ENCODE measurements at places on chromosomes 4 and X. TPM values are rescaled to one million over a fixed set of nuclear protein-coding genes. Genes with fewer than 3 reads are reported as not detected.

Gene ATP2B3
- 0.11 TPM for total RNA-seq

Gene RHOH
- total RNA-seq: 5.5 TPM

Gene LDB2
- 0.82 TPM for total RNA-seq

Gene CTAG1A
- total RNA-seq: not detected

Gene GAB1
- total RNA-seq: 33.5 TPM

Gene ZBTB49
- total RNA-seq: 10.0 TPM

Gene SUV39H1
- total RNA-seq: 7.4 TPM

Gene BEND2
- total RNA-seq: not detected

Gene ATP8A1
- 13.7 TPM for total RNA-seq

Gene TKTL1
- total RNA-seq: not detected

Gene SLC6A8
- total RNA-seq: 52.2 TPM

Gene ATP7A
- 12.3 TPM for total RNA-seq

Gene SOX3
- 21.7 TPM for total RNA-seq

Gene AREG
- total RNA-seq: 2.2 TPM

Gene LUZP4
- total RNA-seq: not detected

Gene XG
- 1.2 TPM for total RNA-seq

Gene ZNF157
- 2.0 TPM for total RNA-seq

Gene TBC1D9
- total RNA-seq: 36.4 TPM

Gene COL4A5
- 276 TPM for total RNA-seq

Gene SSX4
- total RNA-seq: not detected

- no peaks in the 10 kb centered on the region for H3K27me3 ChIP-seq
- no peak overlapping the region for H3K27ac ChIP-seq
- H3K4me3 ChIP-seq: no peak overlapping the region
- peaks cover 4% of the 10 kb centered on the region for H3K36me3 ChIP-seq
- DNase-seq: no peak
Measured at GRCh38 chr4:150773729-150774449, 191.9 kb downstream of the MAB21L2 start.

- H3K36me3 ChIP-seq: no peaks in the 10 kb centered on the region
- no peaks in the 10 kb centered on the region for H3K27me3 ChIP-seq
- no peak overlapping the region for H3K4me3 ChIP-seq
- H3K27ac ChIP-seq: no peak overlapping the region
- DNase-seq: no peak
Measured at GRCh38 chrX:3184176-3184930, 143.1 kb downstream of the ARSF start.

GRCh38 chrX:46953137-46953527 lies 40.9 kb downstream of the JADE3 start:
- no peak overlapping the region for H3K4me3 ChIP-seq
- no peak for DNase-seq
- H3K4me1 ChIP-seq: peaks cover 31% of the 10 kb centered on the region
- peak overlapping the region; percentile 97 for H3K27ac ChIP-seq
- H3K27me3 ChIP-seq: no peaks in the 10 kb centered on the region

DNA sequence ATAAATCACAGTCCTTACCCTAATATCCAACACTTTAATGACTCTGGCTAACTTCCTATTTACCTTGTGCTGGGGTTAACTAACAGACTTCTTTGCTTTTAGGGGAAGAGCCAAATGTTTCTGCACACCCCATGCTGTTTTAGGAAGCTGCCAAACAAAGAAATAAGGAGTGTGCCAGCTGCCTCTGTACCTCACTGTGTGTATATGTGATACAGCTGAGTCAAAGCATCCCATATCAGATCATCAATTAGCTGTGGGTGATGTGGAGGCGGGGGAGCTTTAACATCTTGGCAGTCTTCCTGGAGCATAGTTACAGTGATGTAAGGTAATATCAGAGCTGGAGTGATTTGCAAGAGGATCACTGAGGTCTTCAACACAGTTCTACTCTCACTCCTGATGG lies 95.4 kb downstream of the COL25A1 start:
- no peaks in the 10 kb centered on the region for H3K4me1 ChIP-seq
- no peak overlapping the region for H3K27ac ChIP-seq
- H3K36me3 ChIP-seq: no peaks in the 10 kb centered on the region
- H3K27me3 ChIP-seq: no peaks in the 10 kb centered on the region
- no peak overlapping the region for H3K4me3 ChIP-seq

DNA sequence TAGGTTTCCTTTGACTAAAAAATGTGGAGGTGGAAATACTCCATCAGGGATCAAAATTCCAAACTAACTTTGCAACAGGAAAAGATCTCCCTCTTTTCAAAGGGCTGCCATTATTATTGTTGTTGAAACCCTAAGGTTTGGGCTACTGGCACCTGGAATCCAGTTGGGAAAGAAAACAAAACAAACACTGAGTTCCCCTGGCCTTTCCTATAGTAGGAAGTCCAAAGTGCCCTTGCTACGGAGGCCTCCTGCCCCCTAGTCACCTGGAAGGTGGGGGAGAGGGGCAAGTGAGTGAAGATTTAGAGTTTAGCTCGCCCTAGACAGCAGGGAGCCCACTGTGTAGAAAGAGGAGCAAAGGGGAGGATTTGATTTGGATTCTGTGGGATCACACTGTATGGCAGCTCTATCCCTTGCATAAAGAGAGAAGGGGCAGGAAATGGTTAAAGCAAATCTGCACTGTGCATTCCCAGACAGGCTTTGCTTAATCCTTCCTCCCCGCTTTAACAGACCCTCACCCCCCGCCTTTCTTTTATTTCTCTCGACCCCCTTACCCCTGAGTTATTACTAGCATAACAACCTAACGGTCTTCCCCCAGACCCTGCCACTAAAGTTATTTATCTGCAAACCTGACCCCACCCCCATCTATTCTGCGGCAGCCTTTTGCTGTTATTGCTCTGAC lies 627 bp upstream of the FAT4 start:
- H3K36me3 ChIP-seq: no peaks in the 10 kb centered on the region
- peak overlapping the region; percentile 91 for H3K4me3 ChIP-seq
- peaks cover 37% of the 10 kb centered on the region for H3K27me3 ChIP-seq
- DNase-seq: no peak
- peaks cover 18% of the 10 kb centered on the region for H3K4me1 ChIP-seq

DNA sequence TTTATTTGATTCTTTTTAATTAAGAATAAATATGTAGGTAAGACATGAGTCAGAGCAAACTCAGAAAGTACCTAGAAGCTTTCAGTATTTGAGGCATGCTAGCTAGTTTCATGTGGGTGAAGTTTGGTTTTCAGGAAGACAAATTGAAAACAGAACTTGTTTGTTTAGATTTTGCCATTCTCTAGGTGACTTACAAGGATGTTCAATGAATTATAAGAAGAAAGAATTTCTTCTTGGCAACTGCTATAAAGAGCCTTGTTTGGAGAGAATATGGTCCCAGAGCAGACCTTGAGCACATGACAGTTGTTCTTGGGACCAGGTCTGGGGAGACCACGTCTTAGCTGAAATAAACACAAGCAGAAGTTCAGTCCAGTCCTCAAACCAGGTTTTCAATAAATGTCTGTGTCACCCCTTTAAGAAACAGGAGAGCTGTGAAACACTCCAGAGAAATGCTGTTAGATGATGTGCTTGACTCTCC lies 38.0 kb upstream of the IL21 start:
- DNase-seq: no peak
- H3K27me3 ChIP-seq: no peaks in the 10 kb centered on the region
- no peaks in the 10 kb centered on the region for H3K36me3 ChIP-seq
- H3K4me1 ChIP-seq: peaks cover 6% of the 10 kb centered on the region
- H3K27ac ChIP-seq: no peak overlapping the region
- no peak overlapping the region for H3K4me3 ChIP-seq

DNA sequence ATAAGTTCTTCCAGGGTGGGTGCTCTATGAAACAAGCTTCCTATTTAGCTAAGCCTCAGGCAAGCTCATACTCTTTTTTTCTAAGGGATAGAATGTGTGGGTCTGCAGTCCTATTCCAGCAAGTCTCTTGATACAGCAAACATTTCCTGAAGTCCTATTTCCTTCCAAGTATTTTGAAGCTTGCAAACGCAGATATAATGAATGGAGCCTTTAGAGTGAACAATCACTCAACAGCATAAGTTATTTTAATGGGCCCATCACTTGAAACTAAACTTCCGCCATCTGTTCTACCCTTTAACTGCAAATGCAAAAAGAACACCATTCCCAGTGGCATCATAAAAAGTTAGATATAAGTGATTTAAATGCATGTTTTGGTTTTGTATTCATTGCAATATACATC lies 108.3 kb upstream of the TAPT1 start:
- peaks cover 4% of the 10 kb centered on the region for H3K27me3 ChIP-seq
- no peak overlapping the region for H3K27ac ChIP-seq
- H3K4me3 ChIP-seq: no peak overlapping the region

DNA sequence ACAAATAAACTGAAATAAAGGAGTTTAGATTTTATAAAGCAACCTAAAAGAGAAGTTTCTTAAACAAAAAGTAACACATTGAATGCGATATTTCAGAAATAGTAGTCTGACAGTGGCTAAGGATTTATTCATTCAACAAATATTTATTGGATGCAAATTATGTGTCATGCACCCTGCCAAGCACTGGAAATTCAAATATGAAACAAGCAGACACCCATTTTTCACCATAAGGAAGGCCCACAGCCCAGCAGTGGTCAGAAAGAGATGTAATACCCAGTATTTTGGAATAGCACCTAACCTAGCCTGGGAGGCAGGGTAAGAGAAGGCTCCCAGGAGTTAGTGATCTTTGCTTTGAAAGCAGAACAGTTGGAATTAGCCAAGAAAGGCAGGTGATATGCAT lies 855.1 kb upstream of the TENM3 start:
- no peaks in the 10 kb centered on the region for H3K27me3 ChIP-seq
- no peak overlapping the region for H3K27ac ChIP-seq
- no peaks in the 10 kb centered on the region for H3K4me1 ChIP-seq
- H3K4me3 ChIP-seq: no peak overlapping the region
- no peaks in the 10 kb centered on the region for H3K36me3 ChIP-seq

GRCh38 chr4:151582098-151582497 lies 173.1 kb downstream of the FHIP1A start:
- H3K4me1 ChIP-seq: peaks cover 8% of the 10 kb centered on the region
- H3K36me3 ChIP-seq: peaks cover 7% of the 10 kb centered on the region
- no peak for DNase-seq
- H3K27me3 ChIP-seq: no peaks in the 10 kb centered on the region
- no peak overlapping the region for H3K4me3 ChIP-seq
- H3K27ac ChIP-seq: peak overlapping the region; percentile 65

GRCh38 chr4:175125410-175126068 lies 207.4 kb downstream of the ADAM29 start:
- no peaks in the 10 kb centered on the region for H3K36me3 ChIP-seq
- H3K27ac ChIP-seq: no peak overlapping the region
- no peaks in the 10 kb centered on the region for H3K27me3 ChIP-seq
- H3K4me1 ChIP-seq: no peaks in the 10 kb centered on the region
- no peak overlapping the region for H3K4me3 ChIP-seq

GRCh38 chrX:46545111-46546005 lies at the start of gene ZNF674:
Gene ZNF674, minus strand, starts transcription at chrX:46545421. Its CDS starts 3,334 bp downstream, at chrX:46542087.
- H3K4me3 ChIP-seq: peak within 1 kb of the TSS; percentile 97
- peaks cover 7% of the 10 kb centered on the region for H3K36me3 ChIP-seq
- no peaks in the 10 kb centered on the region for H3K27me3 ChIP-seq
- peak; percentile 80 for DNase-seq

DNA sequence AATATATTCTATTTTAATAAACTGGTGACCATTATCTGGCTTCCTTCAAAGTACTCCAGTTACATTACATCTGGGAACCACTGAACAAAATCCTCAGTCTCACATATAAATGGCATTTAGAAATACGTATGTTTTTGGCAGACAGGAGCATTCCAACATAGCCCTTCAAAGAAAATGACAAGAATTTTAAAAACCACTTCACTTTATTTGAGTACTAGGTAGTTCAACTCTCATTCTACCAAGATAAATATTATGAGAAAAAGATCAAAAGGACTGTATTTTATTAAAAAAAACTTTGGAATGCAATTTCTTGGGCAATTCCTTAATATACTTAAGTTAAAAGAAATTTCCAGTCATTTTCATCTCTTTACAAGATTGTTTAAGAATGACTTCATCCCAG lies 17.6 kb downstream of the TNIP3 start:
- no peak for DNase-seq
- no peak overlapping the region for H3K27ac ChIP-seq
- no peaks in the 10 kb centered on the region for H3K36me3 ChIP-seq
- no peaks in the 10 kb centered on the region for H3K27me3 ChIP-seq

DNA sequence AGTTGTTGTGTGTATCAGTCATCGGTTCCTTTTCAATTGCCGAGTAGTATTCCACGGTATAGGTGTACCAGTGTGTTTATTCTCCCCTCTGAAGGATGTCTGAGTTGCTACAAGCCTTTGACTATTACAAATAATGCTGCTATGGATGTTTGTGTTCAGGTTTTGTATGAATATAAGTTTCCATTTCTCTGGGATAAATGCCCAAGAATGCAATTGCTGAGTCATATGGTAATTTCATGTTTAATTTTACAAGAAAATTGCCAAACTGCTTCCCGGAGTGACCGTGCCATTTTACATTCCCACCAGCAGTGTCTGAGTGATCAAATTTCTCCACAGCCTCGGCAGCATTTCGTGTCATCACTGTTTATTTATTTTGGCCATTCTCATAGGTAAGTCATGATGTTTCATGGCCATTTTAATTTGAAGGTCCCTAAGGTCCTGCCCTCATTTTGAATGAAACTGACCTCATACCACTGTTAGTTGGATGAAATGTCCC lies 73.9 kb downstream of the IRF2 start:
- DNase-seq: no peak
- H3K27ac ChIP-seq: no peak overlapping the region
- H3K4me1 ChIP-seq: peaks cover 3% of the 10 kb centered on the region
- H3K36me3 ChIP-seq: peaks cover 22% of the 10 kb centered on the region
- no peak overlapping the region for H3K4me3 ChIP-seq

- peak within 1 kb of the TSS; percentile 59 for H3K27ac ChIP-seq
- peak; percentile 16 for DNase-seq
- peak within 1 kb of the TSS; percentile 74 for H3K4me3 ChIP-seq
- peaks cover 63% of the 10 kb centered on the region for H3K27me3 ChIP-seq
- H3K4me1 ChIP-seq: no peaks in the 10 kb centered on the region
- no peaks in the 10 kb centered on the region for H3K36me3 ChIP-seq
Measured at GRCh38 chrX:11665168-11666111, at the start of gene ARHGAP6. Gene ARHGAP6, minus strand, starts transcription at chrX:11665920. Its CDS starts 1,092 bp downstream, at chrX:11664828.

DNA sequence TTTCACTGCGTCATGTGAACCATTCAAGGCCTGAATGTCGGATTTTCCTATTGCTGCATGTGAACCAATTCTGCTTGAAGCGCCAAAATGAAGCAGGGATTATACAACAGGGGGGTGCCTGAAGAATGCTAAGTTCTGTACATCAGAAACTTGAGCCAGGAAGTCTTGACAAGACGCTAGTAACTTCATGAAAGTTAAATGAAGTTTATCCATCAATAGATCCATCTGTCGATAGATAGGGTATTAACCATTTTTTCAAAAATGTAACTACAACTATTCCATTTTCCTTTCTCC lies 590 bp upstream of the NAF1 start:
- DNase-seq: no peak
- peak overlapping the region; percentile 99 for H3K27ac ChIP-seq
- H3K4me1 ChIP-seq: peaks cover 18% of the 10 kb centered on the region
- no peaks in the 10 kb centered on the region for H3K27me3 ChIP-seq

DNA sequence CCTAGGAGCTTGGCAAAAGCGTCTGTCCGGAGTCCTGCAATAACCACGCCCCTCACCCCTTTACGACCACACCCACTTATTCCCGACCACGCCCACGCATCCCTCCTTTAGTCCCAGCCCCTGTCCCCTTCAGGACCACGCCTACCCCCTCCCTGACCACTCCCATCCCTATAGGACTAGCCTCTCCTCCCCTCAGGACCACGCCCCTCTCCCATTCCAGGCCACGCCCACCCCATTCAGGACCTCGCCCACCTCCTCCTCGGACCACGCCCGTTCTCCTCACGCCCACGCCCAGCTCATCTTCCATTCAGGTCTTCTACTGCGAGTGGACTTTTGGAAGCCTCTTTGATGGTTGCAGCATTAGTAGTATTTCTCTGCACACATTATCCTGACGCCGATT lies 131.2 kb upstream of the STX18 start:
- no peak overlapping the region for H3K4me3 ChIP-seq
- peaks cover 17% of the 10 kb centered on the region for H3K4me1 ChIP-seq
- H3K36me3 ChIP-seq: peaks cover 1% of the 10 kb centered on the region

Data from progenitor cell of endocrine pancreas (in vitro differentiated cells).